ENCODE measurements at places on chromosomes 16 and 17.

- no peak for DNase-seq
Measured at GRCh38 chr16:974611-975261, 4.0 kb upstream of the LMF1 start.

DNA sequence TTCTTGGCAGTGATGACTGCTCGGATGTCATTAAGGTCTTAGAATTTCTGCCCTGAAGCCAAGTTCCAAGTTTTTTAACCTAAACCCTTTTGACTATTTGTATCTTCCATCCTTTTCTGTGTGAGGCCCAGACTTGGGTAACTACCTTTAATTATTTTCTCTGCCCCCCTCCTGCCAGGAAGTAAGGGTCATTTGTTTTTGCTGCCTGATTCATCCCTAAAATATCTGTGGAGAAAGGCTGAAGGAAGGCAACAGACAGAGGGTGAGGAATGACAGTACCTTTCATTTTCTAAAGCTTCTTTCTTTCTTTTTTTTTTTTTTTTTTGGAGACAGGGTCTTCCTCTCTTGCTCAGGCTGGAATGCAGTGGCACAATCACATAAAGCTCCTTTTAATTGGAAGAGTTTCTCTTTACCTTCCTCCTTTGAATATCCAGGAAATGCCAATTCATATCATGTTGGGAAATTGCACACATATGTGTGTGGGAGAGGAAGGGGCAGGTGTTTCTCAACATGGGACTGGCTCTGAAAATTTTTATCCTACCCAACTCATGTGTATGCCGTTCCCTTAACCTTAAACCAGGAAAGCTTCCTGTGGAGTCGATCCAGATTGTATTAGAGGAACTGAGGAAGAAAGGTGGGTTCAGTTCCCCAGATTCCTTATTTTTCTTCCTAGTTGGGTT is 957 bp downstream of the VPS25 start:
- DNase-seq: no peak

- DNase-seq: no peak
Measured at GRCh38 chr16:3889059-3889458, 8.5 kb upstream of the CREBBP start.

GRCh38 chr16:54928411-54929089 is 2.1 kb upstream of the IRX5 start:
- DNase-seq: no peak

DNA sequence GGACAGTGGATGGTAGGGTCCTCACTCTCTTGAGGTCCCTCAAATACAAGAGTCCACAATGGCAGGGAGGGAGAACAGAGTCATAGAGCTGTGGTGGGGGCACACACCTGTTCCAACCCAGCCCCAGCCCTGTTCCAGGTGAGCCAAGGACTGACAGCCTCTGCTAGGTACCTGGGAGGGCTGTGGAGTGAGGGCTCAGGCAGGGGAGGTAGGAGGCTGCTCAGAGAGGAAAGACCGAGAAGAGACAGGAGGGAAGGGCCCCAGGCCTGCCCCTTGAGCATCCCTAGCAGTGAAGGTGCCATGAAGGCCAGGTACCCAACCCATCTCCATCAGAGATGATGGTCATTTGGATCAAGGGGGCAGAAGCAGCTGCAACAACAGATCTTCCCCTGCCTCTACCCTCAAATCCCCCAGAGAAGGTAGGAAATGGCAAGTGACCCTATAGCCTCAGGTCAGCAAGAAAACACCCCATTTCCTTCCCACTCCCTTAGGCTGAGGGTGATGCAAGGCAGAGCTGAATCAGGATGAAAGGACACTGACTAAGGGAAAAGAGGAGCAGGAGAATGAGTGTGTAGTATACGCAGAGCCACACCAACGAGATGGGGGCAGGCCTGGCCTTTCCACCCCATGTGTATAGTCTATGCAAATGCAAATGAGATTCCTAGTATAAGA is 28.6 kb downstream of the CD300LG start:
- DNase-seq: no peak

- no peak for DNase-seq
Measured at GRCh38 chr17:965311-965989, 14.1 kb downstream of the NXN start.

GRCh38 chr16:62585041-62585545 is 548.9 kb upstream of the CDH8 start:
- no peak for DNase-seq

DNA sequence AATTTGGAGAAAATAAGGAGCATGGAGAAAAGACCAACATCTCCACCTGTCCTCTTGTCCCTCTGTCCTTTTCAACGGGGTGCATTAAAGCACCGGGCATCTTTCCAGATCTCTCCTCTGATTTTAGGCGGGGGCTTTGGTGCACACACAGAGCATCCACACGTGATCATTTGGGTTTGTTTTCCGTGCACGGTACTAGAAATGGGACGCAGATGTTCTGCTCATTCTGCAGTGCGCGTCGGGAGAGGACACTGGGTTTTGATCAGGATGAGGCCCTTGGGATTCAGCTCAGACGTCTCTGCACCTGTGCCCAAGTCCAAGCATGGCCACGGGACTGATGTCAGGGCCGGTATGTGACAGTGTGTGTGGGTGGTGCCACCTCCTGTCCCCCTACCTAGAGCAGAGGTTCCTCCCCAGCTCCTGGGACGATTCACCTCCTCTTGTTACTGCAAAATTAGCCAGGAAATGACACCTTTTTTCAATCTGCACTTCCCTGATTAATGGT is 31.9 kb downstream of the PDIA2 start:
- DNase-seq: no peak

DNA sequence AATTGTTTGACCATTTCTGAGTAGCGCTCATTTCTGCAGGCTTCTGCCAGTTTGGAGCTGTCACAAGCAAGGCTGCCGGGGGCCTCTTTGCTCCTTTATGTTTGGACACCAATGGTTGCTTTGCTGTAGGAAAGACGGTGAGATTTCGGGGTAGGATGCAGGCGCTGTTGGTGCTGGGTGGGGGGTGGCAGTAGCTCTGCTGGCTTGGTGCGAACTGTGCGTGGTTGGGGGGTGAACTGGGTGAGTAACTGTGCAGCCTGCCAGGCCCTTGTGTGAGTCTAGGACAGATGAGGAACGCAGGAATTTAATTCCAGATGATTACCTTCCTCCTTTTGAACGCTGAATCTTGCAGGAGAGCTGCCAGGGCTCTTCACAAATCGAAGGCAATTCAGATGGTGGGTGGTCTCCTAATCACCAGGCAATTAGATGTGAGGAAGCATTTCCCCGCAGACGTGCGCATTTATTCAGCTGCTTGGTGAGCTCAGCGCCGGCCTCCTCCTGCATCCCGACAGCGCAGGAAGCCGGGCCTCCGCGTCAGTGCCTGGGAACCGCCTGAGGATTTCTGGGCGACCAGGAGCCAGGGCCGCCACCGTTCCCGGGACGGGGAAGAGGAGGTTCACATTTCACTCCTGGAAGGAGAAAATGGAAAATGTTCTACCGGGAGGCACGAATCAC is 154.4 kb downstream of the FOXL1 start:
- DNase-seq: no peak

DNA sequence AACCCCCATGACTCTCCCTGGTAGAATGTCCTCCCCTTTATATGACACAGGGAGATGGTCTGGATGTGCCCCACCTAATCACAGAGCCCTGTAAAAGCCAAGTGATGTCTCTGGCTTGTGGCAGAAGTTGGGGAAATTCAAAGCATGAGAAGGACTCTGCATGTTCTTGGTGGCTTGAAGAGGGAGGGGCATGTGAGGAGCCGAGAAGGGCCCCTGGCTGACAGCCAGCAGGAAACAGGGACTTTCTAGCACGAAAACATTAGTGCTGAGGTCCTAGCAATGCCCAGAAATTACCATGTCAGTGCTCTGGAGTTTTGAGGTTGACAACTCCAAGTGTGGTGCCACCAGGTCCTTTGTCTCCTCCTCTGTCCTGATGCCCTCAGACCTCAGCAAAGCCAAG is 75.9 kb downstream of the USP22 start:
- no peak for DNase-seq
